Activated CD8-positive, alpha-beta T cell treated with anti-CD3 and anti-CD28 coated beads for 36 hours (primary cell): ENCODE measurements at places on chromosomes 11 and 22.

GRCh38 chr11:92276773-92277172, 52.2 kb downstream of the FAT3 start:
- H3K27ac ChIP-seq, result no peak overlapping the region
- no peaks in the 10 kb centered on the region for H3K27me3 ChIP-seq
- no peaks in the 10 kb centered on the region for H3K4me1 ChIP-seq
- no peak overlapping the region for H3K4me3 ChIP-seq
- H3K36me3 ChIP-seq, result no peaks in the 10 kb centered on the region

- DNase-seq, result peak; percentile 33
- H3K27ac ChIP-seq, result peak overlapping the region; percentile 95
- peaks cover 2% of the 10 kb centered on the region for H3K36me3 ChIP-seq
- H3K27me3 ChIP-seq, result no peaks in the 10 kb centered on the region
These were observed 35.3 kb downstream of the BCR start for GRCh38 chr22:23215294-23216241.

DNA sequence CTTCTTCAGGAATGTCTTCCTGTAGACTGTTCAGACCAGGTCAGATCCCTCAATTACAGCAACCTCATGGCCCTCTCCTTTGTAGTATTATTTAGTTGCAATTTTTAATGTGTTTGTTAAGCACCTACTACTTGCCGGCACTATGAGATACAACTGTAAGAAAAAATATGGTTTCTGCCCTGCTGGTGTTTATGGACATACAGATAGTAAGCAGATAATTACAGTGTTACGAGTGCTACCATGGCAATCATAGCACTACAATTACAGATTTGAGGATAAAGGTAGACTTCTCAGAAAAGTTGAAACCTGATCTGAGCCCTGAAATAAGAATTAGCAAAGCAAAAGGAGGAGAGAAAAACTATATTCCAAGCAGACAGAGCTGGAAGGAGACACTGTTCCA, 2.8 kb downstream of the LRRC51 start:
- H3K27me3 ChIP-seq, result no peaks in the 10 kb centered on the region
- peaks cover 14% of the 10 kb centered on the region for H3K36me3 ChIP-seq
- no peak overlapping the region for H3K27ac ChIP-seq
- H3K4me3 ChIP-seq, result no peak overlapping the region

DNA sequence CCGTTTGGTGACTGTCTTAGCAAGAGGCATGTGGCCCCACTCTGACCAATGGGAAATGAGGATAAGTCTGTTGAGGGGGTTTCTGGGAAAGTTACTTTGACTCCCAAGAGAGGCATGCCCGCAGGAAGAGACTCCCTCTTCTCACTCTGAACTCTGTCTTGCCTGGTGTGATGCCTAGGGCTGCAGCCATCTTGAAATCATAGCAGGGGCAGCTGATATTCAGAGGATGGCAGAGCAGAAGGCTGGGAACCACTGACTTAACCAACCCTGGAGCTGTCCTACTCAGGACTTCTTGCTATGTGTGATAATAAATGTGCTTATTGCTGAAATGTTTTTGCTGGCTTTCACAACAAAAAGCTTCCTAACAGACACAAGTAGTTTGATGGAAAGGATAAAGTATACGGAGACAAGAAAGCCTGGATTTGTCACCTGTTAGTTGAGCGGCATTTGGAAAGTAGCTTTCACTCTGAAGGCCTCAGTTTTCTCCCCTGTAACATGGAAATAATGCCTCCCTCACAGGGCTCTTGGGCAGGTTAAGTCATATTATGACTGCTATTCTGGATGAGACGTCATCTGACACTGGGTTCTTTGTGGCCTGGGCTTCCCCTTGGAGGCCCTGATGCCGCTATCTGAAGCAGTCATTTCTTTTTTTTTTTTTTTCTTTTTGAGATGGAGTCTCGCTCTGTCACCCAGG, 128.5 kb downstream of the CEP164 start:
- peak overlapping the region; percentile 26 for H3K27ac ChIP-seq
- H3K36me3 ChIP-seq, result no peaks in the 10 kb centered on the region
- DNase-seq, result peak; percentile 64
- no peak overlapping the region for H3K4me3 ChIP-seq
- H3K27me3 ChIP-seq, result peaks cover 2% of the 10 kb centered on the region

DNA sequence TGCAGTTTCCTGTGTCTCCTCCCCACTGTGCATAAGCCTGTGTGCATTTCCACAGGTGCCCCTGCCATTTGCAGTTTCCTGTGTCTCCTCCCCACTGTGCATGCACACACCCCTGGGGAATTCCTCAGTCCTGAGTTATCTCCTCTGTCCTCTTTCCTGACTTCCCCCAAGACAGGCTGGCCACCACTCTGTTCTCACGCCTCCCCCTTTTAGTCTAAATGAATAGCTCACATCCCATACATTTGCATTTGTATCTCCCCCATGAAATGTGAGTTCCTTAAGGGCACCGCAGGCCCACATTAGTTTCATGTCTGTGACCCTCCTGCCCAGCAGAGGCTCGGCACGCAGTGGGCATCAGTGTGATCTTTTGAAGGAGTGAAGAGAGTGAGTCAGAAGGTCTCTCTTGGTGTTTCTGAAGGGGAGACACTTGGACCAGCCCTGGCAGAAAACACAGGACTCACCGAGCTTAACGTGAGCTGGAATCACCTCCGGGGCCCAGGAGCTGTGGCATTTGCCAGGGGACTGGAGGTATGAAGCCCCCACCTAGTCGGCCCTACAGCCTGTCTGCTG, 6.2 kb downstream of the LRRC74B start:
- H3K36me3 ChIP-seq, result no peaks in the 10 kb centered on the region
- no peak overlapping the region for H3K4me3 ChIP-seq
- H3K27ac ChIP-seq, result no peak overlapping the region
- H3K4me1 ChIP-seq, result peaks cover 10% of the 10 kb centered on the region
- peaks cover 5% of the 10 kb centered on the region for H3K27me3 ChIP-seq
- no peak for DNase-seq

DNA sequence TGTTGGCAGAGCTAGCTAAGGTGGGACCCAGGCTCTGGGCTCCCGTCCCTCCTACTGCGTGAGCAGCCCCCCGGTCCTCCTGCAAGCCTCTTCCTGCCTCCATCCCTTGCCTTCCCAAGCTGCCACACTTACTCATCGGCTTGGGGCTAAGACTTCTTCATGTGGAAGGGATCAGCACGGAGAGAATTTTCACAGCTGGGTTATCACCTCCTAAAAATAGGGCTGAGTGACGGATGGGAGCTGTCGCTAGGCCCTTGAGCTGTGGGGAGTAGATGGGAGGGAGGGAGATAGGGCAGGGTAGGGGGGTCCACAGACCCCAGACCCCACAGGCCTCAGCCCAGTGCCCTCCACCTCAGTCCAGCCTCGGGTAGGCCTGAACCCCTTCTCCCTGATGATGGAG, 41.0 kb downstream of the FLRT1 start:
- H3K4me3 ChIP-seq, result no peak overlapping the region
- H3K27ac ChIP-seq, result no peak overlapping the region
- DNase-seq, result no peak
- peaks cover 3% of the 10 kb centered on the region for H3K4me1 ChIP-seq

DNA sequence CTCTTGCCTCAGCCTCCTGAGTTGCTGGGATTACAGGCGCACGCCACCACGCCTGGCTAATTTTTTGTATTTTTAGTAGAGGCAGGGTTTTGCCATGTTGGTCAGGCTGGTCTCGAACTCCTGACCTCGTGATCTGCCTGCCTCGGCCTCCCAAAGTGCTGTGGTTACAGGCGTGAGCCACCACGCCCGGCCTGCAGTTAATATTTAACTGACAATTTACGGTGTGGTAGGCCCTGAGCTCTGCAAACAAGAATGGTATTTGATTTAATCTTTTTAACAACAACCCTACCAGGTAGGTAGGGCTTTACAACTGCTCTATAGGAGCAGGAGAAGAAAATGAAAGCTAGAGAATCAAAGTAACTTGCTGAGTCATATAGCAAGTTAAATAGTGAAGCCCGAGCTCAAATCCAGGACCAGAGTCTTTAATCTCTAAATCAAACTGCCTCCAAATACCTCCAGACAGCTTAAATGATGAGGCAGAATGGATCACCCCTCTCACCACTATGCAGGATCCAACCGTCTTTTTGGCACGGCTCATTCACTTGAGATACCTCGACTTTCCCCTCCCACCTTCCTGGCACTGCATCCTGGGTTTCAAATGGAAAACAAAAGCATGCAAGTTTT, 9.4 kb downstream of the UEVLD start:
- no peak for DNase-seq
- H3K27me3 ChIP-seq, result no peaks in the 10 kb centered on the region
- H3K36me3 ChIP-seq, result peaks cover 10% of the 10 kb centered on the region
- no peak overlapping the region for H3K4me3 ChIP-seq
- H3K4me1 ChIP-seq, result peaks cover 6% of the 10 kb centered on the region

- H3K27me3 ChIP-seq, result no peaks in the 10 kb centered on the region
- peaks cover 37% of the 10 kb centered on the region for H3K4me1 ChIP-seq
- no peak for DNase-seq
- no peak overlapping the region for H3K27ac ChIP-seq
- peaks cover 4% of the 10 kb centered on the region for H3K36me3 ChIP-seq
- no peak overlapping the region for H3K4me3 ChIP-seq
These were observed 47.3 kb downstream of the GRAMD1B start for GRCh38 chr11:123477205-123477907.

GRCh38 chr11:69393178-69393832, 88.2 kb upstream of the LINC01488 start:
- H3K36me3 ChIP-seq, result no peaks in the 10 kb centered on the region
- DNase-seq, result no peak
- H3K4me3 ChIP-seq, result no peak overlapping the region
- H3K27me3 ChIP-seq, result no peaks in the 10 kb centered on the region
- H3K4me1 ChIP-seq, result no peaks in the 10 kb centered on the region

GRCh38 chr11:69703453-69703767, 412 bp downstream of the FGF19 start:
- no peak overlapping the region for H3K4me3 ChIP-seq
- no peak for DNase-seq
- H3K27me3 ChIP-seq, result peaks cover 56% of the 10 kb centered on the region
- no peaks in the 10 kb centered on the region for H3K36me3 ChIP-seq

- no peak overlapping the region for H3K27ac ChIP-seq
- no peak for DNase-seq
- no peaks in the 10 kb centered on the region for H3K27me3 ChIP-seq
- H3K36me3 ChIP-seq, result no peaks in the 10 kb centered on the region
- H3K4me1 ChIP-seq, result no peaks in the 10 kb centered on the region
- no peak overlapping the region for H3K4me3 ChIP-seq
These were observed 341.0 kb downstream of the DYNC2H1 start for GRCh38 chr11:103450241-103450640.

GRCh38 chr22:17633217-17633997, 4.9 kb upstream of the ATP6V1E1 start:
- no peak overlapping the region for H3K27ac ChIP-seq
- H3K36me3 ChIP-seq, result peaks cover 7% of the 10 kb centered on the region
- peaks cover 11% of the 10 kb centered on the region for H3K4me1 ChIP-seq
- DNase-seq, result no peak
- H3K4me3 ChIP-seq, result no peak overlapping the region
- no peaks in the 10 kb centered on the region for H3K27me3 ChIP-seq

DNA sequence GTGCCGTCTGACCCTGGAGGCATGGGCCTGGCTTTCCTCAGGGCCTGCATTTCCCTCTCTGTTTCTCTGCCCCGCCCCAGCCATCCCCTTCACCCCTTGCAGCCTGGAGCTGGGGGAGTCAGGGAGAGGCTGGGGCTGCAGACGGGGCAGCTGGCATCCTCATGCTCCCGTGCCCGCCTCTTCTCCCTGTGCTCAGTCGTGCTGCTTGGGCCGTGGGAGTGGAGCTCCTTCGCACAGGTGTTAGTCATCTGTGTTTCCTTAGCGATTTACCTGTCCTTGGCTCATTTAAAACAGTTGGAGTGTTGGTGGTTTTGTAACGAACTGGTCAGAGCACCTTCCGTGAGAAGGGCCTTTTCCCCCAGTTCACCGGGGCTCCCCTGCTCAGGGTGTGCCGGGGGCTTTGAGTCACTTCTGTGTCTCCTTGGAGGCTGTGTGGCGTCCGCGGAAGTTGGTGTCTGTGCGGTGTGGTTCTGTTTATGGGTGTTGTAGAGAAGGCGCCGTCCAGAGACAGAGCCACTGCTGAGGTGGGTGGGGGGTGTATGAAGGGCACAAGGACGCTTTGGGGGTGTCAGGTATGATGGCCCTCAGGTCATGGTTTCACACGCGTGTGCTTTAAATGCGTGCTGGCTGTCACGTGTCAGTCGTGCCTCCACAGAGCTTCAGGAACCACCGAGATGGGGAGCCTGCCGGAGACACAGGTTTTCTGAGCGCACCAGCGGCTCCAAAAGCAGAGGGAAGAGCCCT, 19.5 kb downstream of the BRSK2 start:
- H3K27me3 ChIP-seq, result no peaks in the 10 kb centered on the region
- H3K27ac ChIP-seq, result no peak overlapping the region
- DNase-seq, result no peak
- H3K4me3 ChIP-seq, result no peak overlapping the region
- H3K4me1 ChIP-seq, result no peaks in the 10 kb centered on the region
